ENCODE measurements at places on chromosomes 13 and 19.

DNA sequence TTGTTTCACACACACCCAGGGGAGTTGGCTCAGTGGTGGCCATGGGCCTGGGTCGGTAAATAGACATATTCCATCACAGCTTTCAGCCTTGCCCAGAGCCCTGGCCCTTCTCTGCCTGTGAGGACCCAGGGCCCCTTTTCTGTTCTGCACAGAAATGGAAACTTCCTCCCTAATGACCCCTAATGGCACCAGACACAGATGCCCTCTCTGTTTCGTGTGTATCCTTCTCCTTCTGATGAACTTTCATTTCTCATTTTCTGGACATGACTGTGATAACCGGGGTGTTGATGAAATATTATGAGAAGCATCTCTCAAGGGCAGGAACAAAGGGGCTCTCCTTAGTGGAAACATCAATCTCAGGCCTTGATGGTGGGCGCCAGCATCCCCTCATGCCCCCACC is 12.8 kb downstream of the LILRA1 start:
- DNase-seq, result no peak

DNA sequence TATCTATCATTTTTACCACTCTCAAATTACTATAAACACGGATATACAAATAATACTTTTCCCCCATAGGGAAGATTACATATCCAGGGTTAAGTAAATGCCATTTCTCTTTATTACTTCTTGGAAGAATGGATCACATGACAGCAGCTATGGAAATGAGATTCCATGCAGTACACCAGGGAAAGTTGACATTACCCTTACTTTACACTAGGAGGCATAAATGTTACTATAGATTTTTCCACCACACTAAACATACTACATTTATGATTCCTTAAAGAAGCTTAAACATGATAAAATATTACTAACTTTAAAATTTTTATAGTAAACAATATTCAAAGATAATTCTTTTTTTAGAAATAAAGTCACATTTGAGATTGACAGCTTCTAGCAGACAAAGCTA is 611.4 kb downstream of the PCDH9 start:
- DNase-seq, result no peak

- no peak for DNase-seq
These were observed 366.4 kb upstream of the SPRY2 start for GRCh38 chr13:80707000-80707983.

DNA sequence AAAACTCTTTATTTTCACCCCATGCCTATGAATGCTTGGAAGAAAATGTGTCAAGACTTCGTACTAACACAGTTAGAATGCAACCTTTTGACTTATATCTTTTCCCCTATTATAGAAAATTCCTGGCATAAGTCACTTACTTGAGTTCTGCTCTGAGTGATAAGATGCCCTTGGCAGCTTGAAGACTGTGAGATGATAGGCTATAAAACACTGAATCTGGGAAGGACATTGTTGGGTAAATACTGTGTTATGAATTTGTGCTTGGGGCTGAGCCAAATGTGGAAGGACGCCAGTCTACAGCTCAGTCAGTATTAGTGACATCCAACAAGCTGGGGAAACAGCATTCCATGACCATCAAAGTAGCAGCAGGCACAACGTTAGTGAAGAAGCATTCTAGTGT is 368.0 kb upstream of the SGCG start:
- DNase-seq, result no peak

- DNase-seq, result no peak
These were observed 1327.6 kb downstream of the UQCRFS1 start for GRCh38 chr19:27885359-27885758.

Data from DMS 273 treated with DMSO at 0.1 percent for 48 hours (cell line).